Neural progenitor cell (in vitro differentiated cells): ENCODE measurements at places on chromosomes 3 and 15. TPM values are rescaled to one million over a fixed set of nuclear protein-coding genes. Genes with fewer than 3 reads are reported as not detected.

CCK gene
- total RNA-seq: 1.1 and 3.4 TPM in 2 replicates

POPDC2 gene
- 0.95 and 1.5 TPM in 2 replicates for total RNA-seq

SPINK8 gene
- not detected in 2 replicates for total RNA-seq

MAP1A gene
- 4.0 and 8.2 TPM in 2 replicates for total RNA-seq

CPB1 gene
- total RNA-seq: not detected in 2 replicates

PRRT3 gene
- total RNA-seq: 2.6 and 11.6 TPM in 2 replicates

NOX5 gene
- total RNA-seq: not detected in 2 replicates

GOLGA6L4 gene
- total RNA-seq: 0.19 and 0.28 TPM in 2 replicates

P2RY14 gene
- not detected in 2 replicates for total RNA-seq

TMEM212 gene
- not detected in 2 replicates for total RNA-seq

GRCh38 chr15:70777170-70777926 lies 14.0 kb upstream of the UACA start:
- H3K27ac ChIP-seq: no peak overlapping the region
- H3K36me3 ChIP-seq: no peaks in the 10 kb centered on the region
- H3K4me1 ChIP-seq: no peaks in the 10 kb centered on the region
- no peaks in the 10 kb centered on the region for H3K27me3 ChIP-seq
- no peak for DNase-seq
- no peak overlapping the region for H3K4me3 ChIP-seq

GRCh38 chr15:100973351-100974111 lies 54.4 kb downstream of the LRRK1 start:
- no peaks in the 10 kb centered on the region for H3K4me1 ChIP-seq
- peaks cover 75% of the 10 kb centered on the region for H3K27me3 ChIP-seq
- no peak overlapping the region for H3K27ac ChIP-seq
- H3K4me3 ChIP-seq: peak overlapping the region; percentile 60

GRCh38 chr3:38567498-38567897 lies 71.4 kb downstream of the EXOG start:
- H3K27ac ChIP-seq: no peak overlapping the region
- no peaks in the 10 kb centered on the region for H3K4me1 ChIP-seq
- no peaks in the 10 kb centered on the region for H3K27me3 ChIP-seq
- no peak overlapping the region for H3K4me3 ChIP-seq
- H3K36me3 ChIP-seq: no peaks in the 10 kb centered on the region
- no peak for DNase-seq

- H3K4me1 ChIP-seq: peaks cover 36% of the 10 kb centered on the region
- DNase-seq: no peak
- H3K4me3 ChIP-seq: no peak overlapping the region
- no peaks in the 10 kb centered on the region for H3K27me3 ChIP-seq
- H3K36me3 ChIP-seq: no peaks in the 10 kb centered on the region
Observed at GRCh38 chr3:133401374-133402135, 1.7 kb downstream of the BFSP2 start.

GRCh38 chr15:88376574-88377174 lies 90.5 kb downstream of the MRPL46 start:
- no peak for DNase-seq
- H3K27me3 ChIP-seq: no peaks in the 10 kb centered on the region
- no peak overlapping the region for H3K4me3 ChIP-seq
- H3K27ac ChIP-seq: no peak overlapping the region
- H3K36me3 ChIP-seq: no peaks in the 10 kb centered on the region

- peaks cover 10% of the 10 kb centered on the region for H3K4me1 ChIP-seq
- H3K27me3 ChIP-seq: no peaks in the 10 kb centered on the region
- H3K36me3 ChIP-seq: no peaks in the 10 kb centered on the region
- no peak overlapping the region for H3K4me3 ChIP-seq
Observed at GRCh38 chr3:106688464-106688863, 688.8 kb upstream of the CCDC54 start.

- no peak for DNase-seq
- H3K36me3 ChIP-seq: no peaks in the 10 kb centered on the region
- no peak overlapping the region for H3K4me3 ChIP-seq
- H3K4me1 ChIP-seq: no peaks in the 10 kb centered on the region
- H3K27me3 ChIP-seq: no peaks in the 10 kb centered on the region
- no peak overlapping the region for H3K27ac ChIP-seq
Observed at GRCh38 chr3:13706451-13706850, 157.5 kb downstream of the FBLN2 start.

DNA sequence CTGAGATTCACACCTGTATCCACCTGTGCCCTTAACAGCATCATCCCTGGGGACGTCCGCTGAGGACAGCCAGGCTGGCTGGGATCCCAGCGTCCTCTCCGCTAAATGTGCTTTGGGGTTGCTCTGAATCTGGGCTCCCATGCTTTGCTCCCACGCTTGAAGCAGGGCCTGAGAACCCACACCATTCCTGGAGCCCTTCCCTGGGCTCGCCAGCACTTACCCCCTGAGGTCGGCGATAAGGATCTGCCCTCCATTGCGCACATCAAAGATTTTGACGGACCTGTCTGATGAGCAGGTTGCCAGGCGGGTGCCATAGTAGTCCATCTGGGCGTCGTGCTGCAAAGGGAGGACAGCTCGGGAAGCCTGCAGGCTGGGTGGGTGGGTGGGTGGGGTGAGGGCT lies 5.8 kb downstream of the SEC13 start:
- peaks cover 6% of the 10 kb centered on the region for H3K36me3 ChIP-seq
- no peak for DNase-seq
- no peaks in the 10 kb centered on the region for H3K27me3 ChIP-seq
- no peak overlapping the region for H3K27ac ChIP-seq
- no peak overlapping the region for H3K4me3 ChIP-seq

DNA sequence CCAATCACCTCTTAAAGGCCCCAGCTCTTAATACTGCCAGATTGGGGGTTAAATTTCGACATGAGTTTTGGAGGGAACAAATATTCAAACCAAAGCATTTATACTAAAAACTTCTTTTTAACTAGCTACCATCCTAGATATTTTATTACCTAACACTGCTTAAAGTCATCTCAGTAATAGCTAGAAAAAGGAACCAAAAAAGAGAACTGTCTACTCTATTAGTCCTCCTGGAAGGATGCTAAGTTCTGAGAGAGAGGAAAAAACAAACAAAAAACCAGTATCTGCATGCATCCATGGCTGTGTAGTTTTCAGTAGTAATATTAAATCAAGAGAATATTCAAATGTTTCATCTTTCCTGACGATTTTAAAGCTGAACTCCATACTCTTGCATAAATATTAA lies 5.8 kb downstream of the CPOX start:
- no peak overlapping the region for H3K4me3 ChIP-seq
- no peak overlapping the region for H3K27ac ChIP-seq
- no peak for DNase-seq

DNA sequence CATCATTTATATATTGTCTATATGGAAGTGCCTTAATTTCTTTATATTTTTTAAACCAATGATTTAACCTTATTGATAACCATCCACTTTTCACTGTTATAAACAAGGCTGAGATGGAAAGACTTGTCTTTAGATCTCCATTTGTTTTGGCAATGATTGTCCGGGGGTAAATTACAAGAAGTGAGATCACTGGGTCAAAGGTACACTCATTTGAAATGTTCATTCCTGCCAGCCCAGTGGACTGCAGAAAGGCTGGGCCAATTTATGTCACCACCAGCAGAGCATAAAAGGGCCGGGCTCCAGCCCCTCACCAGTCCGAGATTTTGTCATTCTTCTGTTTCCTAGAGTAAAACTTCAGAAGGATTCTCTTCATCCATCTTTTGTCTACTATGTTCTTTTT lies 93.6 kb upstream of the NEO1 start:
- no peaks in the 10 kb centered on the region for H3K4me1 ChIP-seq
- H3K36me3 ChIP-seq: no peaks in the 10 kb centered on the region
- H3K27me3 ChIP-seq: no peaks in the 10 kb centered on the region

- no peaks in the 10 kb centered on the region for H3K36me3 ChIP-seq
- peak overlapping the region; percentile 72 for H3K27ac ChIP-seq
- H3K27me3 ChIP-seq: no peaks in the 10 kb centered on the region
- DNase-seq: peak; percentile 96
- H3K4me1 ChIP-seq: peaks cover 56% of the 10 kb centered on the region
Observed at GRCh38 chr15:68795298-68795848, 25.3 kb downstream of the ANP32A start.

- DNase-seq: no peak
- H3K4me3 ChIP-seq: no peak overlapping the region
- H3K36me3 ChIP-seq: peaks cover 7% of the 10 kb centered on the region
- peaks cover 32% of the 10 kb centered on the region for H3K4me1 ChIP-seq
- no peak overlapping the region for H3K27ac ChIP-seq
- no peaks in the 10 kb centered on the region for H3K27me3 ChIP-seq
Observed at GRCh38 chr3:64539451-64540196, 148.2 kb downstream of the ADAMTS9 start.

- no peaks in the 10 kb centered on the region for H3K27me3 ChIP-seq
- no peak overlapping the region for H3K4me3 ChIP-seq
- DNase-seq: no peak
- no peaks in the 10 kb centered on the region for H3K4me1 ChIP-seq
- no peak overlapping the region for H3K27ac ChIP-seq
- H3K36me3 ChIP-seq: no peaks in the 10 kb centered on the region
Observed at GRCh38 chr3:71262364-71263265, 320.9 kb downstream of the FOXP1 start.

DNA sequence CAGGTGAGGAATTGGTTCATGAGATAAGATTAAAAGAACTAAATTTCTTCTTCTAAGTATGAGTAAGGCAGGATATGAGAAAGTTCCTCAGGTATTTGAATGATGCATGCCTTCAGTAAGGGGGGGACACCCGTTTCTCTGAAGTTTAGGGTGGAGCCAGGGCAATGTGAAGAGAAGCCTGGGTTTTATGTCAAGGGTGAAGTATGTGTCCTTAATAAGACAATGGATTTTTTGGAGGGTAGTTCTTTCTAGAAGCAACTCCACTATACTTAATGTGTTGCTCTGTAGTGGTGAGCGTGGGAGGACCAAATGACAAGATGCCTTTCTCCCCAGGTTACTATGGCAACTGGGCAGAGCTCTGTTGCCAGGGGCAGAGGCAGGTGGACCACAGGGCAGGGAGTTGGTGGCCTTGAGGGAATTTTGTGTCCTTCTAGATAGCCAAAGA lies 44.0 kb downstream of the PHLDB2 start:
- no peaks in the 10 kb centered on the region for H3K27me3 ChIP-seq
- H3K4me3 ChIP-seq: no peak overlapping the region
- no peaks in the 10 kb centered on the region for H3K4me1 ChIP-seq
- H3K36me3 ChIP-seq: no peaks in the 10 kb centered on the region

DNA sequence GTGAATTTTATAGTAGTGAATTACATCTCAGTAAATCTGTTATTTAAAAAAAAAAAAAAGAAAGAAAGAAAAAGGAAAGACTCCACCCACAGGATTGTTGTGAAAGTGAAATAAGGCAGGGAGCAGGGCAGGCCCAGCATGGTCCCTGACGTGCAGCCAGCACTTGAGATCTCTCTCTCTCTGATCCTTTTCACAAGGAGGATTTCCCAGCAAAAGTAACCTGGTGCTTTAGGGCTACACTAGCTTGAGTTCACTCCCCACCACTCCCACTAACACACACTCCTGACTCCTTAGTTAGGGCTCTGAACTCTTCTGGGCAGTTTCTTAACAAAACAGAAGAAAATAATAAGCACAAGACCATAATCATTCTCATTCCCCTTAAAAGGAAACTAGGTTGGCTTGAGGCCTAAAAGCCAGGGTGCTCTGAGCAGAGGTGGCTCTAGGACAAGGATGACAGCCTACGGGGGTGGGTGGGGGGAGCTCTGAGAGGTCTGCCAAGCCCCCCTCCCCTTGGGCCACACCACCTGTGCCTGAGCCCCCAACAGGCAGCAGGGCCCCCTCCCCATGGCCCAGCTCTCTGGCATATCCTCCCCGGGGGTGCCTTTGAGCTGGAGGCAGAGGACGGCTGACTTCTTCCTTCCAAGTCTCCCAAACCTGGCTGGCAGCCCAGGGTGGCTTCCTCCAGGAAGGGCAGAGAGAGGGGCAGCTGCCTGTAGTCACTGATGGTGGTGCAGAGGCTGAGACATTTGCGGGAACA lies 856 bp downstream of the TMEM40 start:
- no peak overlapping the region for H3K27ac ChIP-seq
- no peak for DNase-seq
- no peak overlapping the region for H3K4me3 ChIP-seq
- peaks cover 4% of the 10 kb centered on the region for H3K4me1 ChIP-seq
- H3K27me3 ChIP-seq: no peaks in the 10 kb centered on the region

- peaks cover 7% of the 10 kb centered on the region for H3K4me1 ChIP-seq
- no peak for DNase-seq
- H3K4me3 ChIP-seq: no peak overlapping the region
- H3K27ac ChIP-seq: no peak overlapping the region
- no peaks in the 10 kb centered on the region for H3K36me3 ChIP-seq
- no peaks in the 10 kb centered on the region for H3K27me3 ChIP-seq
Observed at GRCh38 chr15:58037723-58038301, 27.7 kb downstream of the ALDH1A2 start.

GRCh38 chr15:23482228-23482627 lies 35.2 kb upstream of the GOLGA6L2 start:
- no peaks in the 10 kb centered on the region for H3K36me3 ChIP-seq
- no peaks in the 10 kb centered on the region for H3K27me3 ChIP-seq
- no peak overlapping the region for H3K4me3 ChIP-seq
- DNase-seq: no peak

- H3K27me3 ChIP-seq: peaks cover 80% of the 10 kb centered on the region
- no peaks in the 10 kb centered on the region for H3K36me3 ChIP-seq
- peak overlapping the region; percentile 75 for H3K4me3 ChIP-seq
- peak; percentile 43 for DNase-seq
- H3K4me1 ChIP-seq: peaks cover 12% of the 10 kb centered on the region
Observed at GRCh38 chr3:184262764-184263179, 1.4 kb upstream of the CAMK2N2 start.

- H3K4me3 ChIP-seq: no peak overlapping the region
- no peak overlapping the region for H3K27ac ChIP-seq
- no peaks in the 10 kb centered on the region for H3K27me3 ChIP-seq
- no peaks in the 10 kb centered on the region for H3K4me1 ChIP-seq
- no peak for DNase-seq
Observed at GRCh38 chr3:52345521-52346109, 29.5 kb downstream of the DNAH1 start.

DNA sequence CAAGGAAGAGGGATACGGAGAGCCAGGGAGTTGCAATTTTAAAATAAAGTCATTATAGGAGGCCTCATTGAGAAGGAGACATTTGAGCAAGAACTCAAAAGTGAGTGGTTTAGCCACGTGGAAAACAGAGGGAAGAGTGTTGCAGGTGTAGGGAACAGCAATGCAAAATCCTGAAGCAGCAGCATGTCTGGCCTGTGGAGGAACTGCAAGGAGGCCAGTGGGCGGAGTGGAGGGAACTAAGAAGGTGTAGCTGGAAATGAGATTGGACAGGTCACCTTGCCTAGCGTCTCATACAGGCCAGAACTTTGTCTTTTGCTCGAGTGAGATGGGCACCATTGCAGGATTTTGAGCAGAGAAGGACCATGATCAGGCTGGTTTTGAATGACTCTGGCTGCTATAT lies 34.9 kb downstream of the SAXO2 start:
- peaks cover 12% of the 10 kb centered on the region for H3K4me1 ChIP-seq
- no peak for DNase-seq
- no peaks in the 10 kb centered on the region for H3K36me3 ChIP-seq
- H3K27me3 ChIP-seq: no peaks in the 10 kb centered on the region
- no peak overlapping the region for H3K27ac ChIP-seq
- no peak overlapping the region for H3K4me3 ChIP-seq

- no peak overlapping the region for H3K27ac ChIP-seq
- H3K27me3 ChIP-seq: no peaks in the 10 kb centered on the region
- no peak overlapping the region for H3K4me3 ChIP-seq
- no peaks in the 10 kb centered on the region for H3K36me3 ChIP-seq
- no peaks in the 10 kb centered on the region for H3K4me1 ChIP-seq
Observed at GRCh38 chr3:33044676-33045075, 52.3 kb downstream of the GLB1 start.

GRCh38 chr3:127180859-127181258 lies 12.1 kb upstream of the PRR23E start:
- no peak overlapping the region for H3K4me3 ChIP-seq
- no peak overlapping the region for H3K27ac ChIP-seq
- H3K4me1 ChIP-seq: peaks cover 12% of the 10 kb centered on the region
- H3K36me3 ChIP-seq: no peaks in the 10 kb centered on the region
